Esophagus squamous epithelium (tissue), 5 donors: ENCODE measurements at places on chromosomes 5 and 9.

DNA sequence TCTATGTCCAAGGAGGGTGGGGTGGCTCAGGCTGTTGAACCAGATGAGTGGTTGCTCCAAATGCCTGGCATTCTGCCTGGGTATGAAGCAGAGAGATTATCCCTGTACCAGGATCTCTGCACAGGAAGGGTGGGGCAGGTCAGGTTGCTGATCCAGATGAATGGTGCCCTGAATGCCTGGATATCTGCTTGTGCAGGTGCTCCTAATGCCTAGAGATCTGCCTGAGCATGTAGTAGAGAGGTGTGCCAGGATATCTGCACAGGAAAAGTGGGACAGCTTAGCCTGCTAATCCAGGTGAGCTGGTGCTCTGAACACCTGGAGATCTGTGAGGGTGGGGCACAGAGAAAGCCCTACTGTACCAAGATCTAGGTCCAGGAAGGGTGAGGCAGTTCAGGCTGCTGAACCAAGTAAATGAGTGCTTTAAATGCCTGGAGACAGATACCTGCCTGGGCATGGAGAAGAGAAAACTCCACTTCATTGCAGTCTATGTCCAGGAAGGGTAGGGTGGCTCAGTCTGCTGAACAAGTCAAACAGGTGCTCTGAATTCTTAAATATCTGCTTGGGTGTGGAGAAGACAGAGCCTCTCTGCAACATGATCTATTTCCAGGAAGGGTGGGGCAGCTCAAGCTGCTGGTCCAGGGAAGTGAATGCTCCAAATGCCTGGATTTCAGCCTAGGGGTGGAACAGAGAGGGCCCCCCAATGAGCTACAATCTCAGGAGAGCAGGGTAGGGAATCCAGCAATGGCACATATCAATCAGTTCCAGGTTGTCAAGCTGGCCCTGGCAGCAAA is 189.4 kb upstream of the DMRTA1 start:
- no peak for DNase-seq

DNA sequence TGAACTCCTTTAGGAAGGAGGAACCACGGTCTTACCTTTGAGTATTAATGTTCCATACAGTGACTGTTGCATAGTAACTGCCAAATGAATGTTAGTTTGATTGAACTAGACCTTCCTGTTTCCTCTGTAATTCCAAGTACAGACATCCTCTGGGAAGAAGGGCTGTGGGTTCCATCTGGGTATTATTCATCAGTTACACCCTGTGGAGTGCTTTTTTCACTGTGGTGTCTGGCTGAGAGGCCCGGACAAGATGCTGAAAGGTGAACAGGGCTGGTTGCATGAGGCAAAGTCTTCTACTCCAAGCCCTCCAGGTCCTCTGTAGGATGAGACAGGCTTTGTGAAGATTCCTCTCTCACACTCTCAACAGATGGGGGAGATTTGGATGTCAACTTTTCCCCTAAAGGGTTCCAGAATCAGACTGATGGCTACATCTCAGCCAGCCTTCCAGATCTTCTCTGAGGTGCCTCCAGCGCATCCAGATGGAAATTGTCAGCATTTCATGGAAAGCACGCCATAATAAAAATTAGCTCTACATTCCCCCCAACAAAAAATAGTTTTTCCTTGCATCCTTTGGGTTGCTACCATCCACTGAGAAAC is 230.9 kb downstream of the GAS1 start:
- no peak for DNase-seq

- no peak for DNase-seq
Observed at GRCh38 chr9:7178729-7179128, 421.0 kb downstream of the KDM4C start.

GRCh38 chr5:3121813-3122212 is 370.3 kb upstream of the IRX2 start:
- DNase-seq = no peak
